Activated B cell treated with CpG ODN at 0.5 μM for 24 hours (primary cell): ENCODE measurements at places on chromosomes 1 and 21. TPM values are rescaled to one million over a fixed set of nuclear protein-coding genes. Genes with fewer than 3 reads are reported as not detected.

The LDLRAD1 gene
- not detected in 2 replicates for total RNA-seq

The HSD3B2 gene
- total RNA-seq = not detected in 2 replicates

The TMEM81 gene
- 3.3 and 3.5 TPM in 2 replicates for total RNA-seq

The OLFML3 gene
- 0.27 and 0.29 TPM in 2 replicates for total RNA-seq

The SLC5A9 gene
- total RNA-seq = not detected in 2 replicates

The KCNH1 gene
- total RNA-seq = not detected in 2 replicates

The LCE1F gene
- total RNA-seq = not detected in 2 replicates

The SHISAL2A gene
- total RNA-seq = 36.8 and 44.2 TPM in 2 replicates

The ATF6 gene
- 23.7 and 24.6 TPM in 2 replicates for total RNA-seq

The SLC2A5 gene
- total RNA-seq = 3.6 and 4.5 TPM in 2 replicates

The KIF17 gene
- not detected in 2 replicates for total RNA-seq

The SPRR2G gene
- total RNA-seq = not detected in 2 replicates

The PRAMEF26 gene
- not detected in 2 replicates for total RNA-seq

The CFHR5 gene
- not detected in 2 replicates for total RNA-seq

The PAQR6 gene
- total RNA-seq = 1.6 and 1.8 TPM in 2 replicates

The NME7 gene
- total RNA-seq = 14.5 and 16.0 TPM in 2 replicates

The SH3BGR gene
- 0.33 and 1.2 TPM in 2 replicates for total RNA-seq

The TTC39A gene
- total RNA-seq = 0.38 TPM in 1 of 2 replicates, not detected in the other

The RGSL1 gene
- not detected in 2 replicates for total RNA-seq

The PUM1 gene
- total RNA-seq = 132 and 137 TPM in 2 replicates

The CYP4A11 gene
- not detected in 2 replicates for total RNA-seq

The PADI3 gene
- not detected in 2 replicates for total RNA-seq

The OR2L2 gene
- 0.18 TPM in 1 of 2 replicates, not detected in the other for total RNA-seq
